NCI-H1436 treated with DMSO at 0.1 percent for 48 hours (cell line): ENCODE measurements at places on chromosomes 5 and 9.

- no peak for DNase-seq
Observed at GRCh38 chr5:169703813-169704212, 66.7 kb downstream of the DOCK2 start.

DNA sequence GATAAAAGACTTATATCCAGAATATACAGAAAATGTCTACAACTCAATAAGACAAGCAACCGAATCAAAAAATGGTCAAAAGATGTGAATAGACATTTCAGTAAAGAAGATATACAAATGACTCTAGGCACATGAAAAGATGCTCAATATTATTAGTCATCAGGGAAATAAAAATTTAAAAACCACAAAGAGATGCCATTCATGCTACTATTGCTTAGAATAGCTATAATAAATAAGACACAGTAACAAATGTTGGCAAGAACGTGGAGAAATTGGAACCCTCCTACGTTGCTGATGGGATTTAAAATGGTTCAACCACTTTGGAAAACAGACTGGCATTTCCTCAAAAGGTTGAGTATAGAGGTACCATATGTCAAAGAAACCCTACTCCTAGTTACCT lies 39.8 kb downstream of the POLK start:
- DNase-seq: no peak

GRCh38 chr5:138833726-138834480 lies 41.2 kb downstream of the LRRTM2 start:
- DNase-seq: no peak

DNA sequence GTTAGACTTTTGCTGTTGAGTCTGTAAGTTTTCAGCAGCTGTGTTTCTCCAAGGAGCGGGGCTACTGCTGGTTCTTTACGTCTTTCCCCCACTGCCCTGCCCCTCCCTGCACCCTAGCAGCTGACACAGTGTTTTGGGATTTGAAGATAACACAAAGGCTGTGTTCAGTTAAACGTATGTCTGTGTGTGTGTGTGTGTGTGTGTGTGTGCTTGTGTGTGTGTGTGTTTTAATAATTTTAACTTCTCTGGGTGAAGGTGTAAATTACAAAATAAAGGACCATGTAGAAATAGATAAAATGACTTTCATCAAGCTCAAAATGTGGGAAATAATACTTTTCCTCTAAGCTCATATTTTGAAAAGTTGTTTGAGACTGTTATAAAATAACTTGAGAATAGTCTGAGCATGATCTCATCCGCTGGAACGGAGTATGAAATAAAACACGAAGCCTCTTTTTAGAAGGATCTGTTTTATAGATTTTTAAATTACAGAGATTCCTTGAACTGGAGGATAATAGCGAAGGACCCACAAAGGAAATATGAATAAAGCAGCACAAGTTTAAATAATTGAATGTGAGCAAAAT lies 10.9 kb downstream of the ABL1 start:
- DNase-seq: no peak

- no peak for DNase-seq
Observed at GRCh38 chr5:111563031-111563822, 50.9 kb upstream of the STARD4 start.

DNA sequence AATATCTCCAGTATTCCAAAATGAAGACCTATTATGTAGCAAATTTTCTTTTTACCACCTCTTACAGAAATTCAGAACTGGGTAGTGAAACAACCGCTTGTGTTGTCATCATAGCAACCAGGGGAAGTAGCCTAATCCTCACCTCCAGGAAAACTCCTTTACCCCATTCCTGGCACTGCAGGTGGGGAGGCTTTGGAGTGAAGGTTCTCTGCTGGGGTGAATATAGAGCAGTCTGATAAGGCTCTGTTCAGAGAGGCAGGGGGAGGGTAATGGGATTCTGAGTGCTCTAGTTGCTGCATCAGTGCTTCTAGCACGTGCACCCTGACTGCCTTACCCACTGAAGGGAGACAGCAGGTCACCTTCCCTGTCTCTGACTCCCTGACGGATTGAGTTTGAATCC lies 116.2 kb downstream of the MAN2A1 start:
- no peak for DNase-seq

GRCh38 chr5:8238080-8238479 lies 369.1 kb downstream of the MTRR start:
- no peak for DNase-seq

- DNase-seq: no peak
Observed at GRCh38 chr5:118778941-118779340, 209.4 kb downstream of the DTWD2 start.

GRCh38 chr9:137454145-137454596 lies 5.0 kb downstream of the NSMF start:
- DNase-seq: no peak

DNA sequence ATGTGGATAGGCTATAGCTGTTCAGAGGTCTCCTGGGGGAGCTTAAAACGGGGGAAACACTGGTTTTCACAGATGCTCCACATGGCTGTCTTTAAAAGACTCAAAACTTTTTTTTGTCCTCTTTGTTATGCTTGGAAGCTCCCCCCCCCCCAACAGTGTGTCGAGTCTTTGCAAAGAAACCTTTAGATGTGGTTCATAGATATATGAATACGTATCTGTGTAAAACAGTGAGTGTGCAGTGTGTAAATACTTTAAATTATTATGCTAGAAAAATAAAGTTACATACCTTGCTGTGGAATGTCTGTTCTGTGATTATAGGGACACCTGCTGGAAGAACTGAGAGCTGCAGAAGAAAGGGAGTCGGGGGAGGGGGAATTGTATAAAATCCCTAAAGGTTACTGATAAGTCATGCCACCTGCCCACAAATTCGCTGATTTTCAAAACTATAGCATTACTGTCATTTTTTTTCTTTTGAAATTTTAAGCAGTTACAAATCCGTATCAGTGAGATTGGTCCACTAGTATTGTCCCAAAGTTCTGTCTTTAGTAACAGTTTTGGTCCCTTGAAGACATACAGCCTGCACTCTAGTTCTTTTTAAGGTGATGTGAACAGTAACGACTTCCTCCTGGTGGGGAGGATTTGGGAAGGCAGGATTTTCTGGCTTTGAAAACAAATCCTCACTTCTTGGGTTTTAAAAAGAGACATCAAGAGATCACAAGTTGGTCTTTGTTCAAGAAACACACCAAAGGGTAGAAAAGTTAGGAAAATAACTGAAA lies 22.9 kb downstream of the RGMB start:
- no peak for DNase-seq

GRCh38 chr9:134847752-134848432 lies 32.7 kb upstream of the FCN2 start:
- DNase-seq: no peak

- DNase-seq: no peak
Observed at GRCh38 chr9:98884849-98885248, 58.9 kb upstream of the COL15A1 start.

- DNase-seq: no peak
Observed at GRCh38 chr5:158317507-158317906, 458.6 kb upstream of the CLINT1 start.

DNA sequence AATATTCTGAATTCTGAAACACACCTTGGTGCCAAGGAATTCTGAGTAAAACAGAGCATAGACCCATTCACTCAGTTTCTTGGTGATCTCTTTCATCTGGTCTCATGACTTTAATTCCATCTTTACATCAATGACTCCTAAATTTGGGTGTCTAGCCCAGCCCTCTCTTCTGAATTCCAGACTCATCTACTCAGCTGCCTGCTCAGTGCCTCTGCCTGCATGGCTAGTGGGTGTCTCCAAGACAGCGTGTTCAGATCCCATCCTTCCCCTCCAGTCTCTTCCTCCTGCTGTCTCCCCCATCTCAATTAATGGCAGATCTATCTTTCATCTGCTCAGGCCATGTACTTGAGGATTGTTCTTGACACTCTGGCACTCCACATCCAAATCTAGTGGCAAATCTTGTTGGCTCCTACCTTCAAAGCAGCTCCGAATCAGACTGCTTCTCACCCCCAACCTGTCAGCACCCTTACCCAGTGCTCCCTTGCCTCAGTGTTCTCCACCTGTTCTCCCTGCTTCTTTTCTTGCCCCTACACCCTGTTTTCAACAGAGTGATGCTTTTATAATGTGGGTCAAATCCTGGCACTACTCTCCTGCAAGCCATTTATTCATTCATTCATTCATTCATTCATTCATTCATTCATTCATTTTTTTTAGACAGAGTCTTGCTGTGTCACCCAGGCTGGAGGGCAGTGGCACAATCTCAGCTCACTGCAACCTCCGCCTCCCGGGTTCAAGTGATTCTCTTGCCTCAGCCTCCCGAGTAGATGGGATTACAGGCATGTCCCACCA lies 5.3 kb downstream of the CAVIN4 start:
- DNase-seq: no peak

- no peak for DNase-seq
Observed at GRCh38 chr5:6393596-6394194, 15.3 kb upstream of the MED10 start.

DNA sequence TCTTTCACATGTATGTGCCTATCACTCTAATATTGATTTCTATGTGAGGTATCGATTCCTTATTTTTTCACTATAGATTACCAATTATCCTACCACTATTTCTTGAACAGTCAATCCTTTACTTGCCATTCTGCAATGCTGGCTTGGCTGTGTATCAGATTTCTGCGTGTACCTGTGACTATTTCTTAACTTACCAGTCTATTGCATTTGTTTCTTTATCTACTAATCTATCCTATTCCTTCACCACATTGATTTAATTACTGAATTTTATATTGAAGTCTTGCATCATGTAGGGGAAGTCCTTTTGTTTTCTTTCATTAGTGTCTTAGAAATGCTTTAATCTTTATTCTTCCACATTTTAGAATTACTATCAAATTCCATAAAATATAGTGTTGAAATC lies 684.8 kb downstream of the LRRC70 start:
- DNase-seq: no peak
